ENCODE measurements at places on chromosomes 2 and 18.

GRCh38 chr2:238855299-238855698 is 7.4 kb downstream of the TWIST2 start:
- DNase-seq = no peak

DNA sequence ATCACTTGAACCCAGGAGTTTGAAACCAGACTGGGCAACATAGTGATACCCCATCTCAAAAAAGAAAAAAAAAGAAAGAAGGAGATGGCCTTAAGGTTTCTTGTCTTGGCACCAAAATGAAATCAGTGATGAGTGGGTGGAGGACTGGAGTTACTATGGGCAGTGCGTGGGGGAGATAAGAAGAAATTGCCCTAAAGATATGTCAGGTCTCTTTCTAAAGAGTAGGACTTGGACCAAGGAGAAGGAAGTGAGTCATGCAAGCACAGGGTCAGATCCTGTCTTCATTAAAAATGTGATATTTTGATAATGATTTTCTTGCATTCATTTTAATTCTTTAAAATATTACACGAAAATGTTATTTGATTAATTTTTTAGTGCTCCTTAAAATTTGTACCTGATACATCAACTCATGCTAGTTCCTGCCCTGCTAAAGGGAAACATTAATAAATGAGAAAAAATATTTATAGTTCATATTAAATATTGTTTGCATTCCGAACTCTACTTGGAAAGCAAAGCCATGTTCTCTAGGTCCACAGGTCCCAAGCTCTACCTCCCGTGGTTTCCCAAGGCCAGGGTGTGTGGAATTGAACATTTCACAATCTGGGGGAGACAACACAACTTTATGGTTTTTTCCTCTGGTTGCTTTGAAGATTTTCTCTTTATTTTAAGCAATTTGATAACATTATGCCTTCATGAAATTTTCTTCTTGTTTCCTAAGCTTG is 62.6 kb upstream of the CTLA4 start:
- no peak for DNase-seq

- DNase-seq = no peak
Observed at GRCh38 chr2:174177316-174177890, 70.9 kb downstream of the OLA1 start.

DNA sequence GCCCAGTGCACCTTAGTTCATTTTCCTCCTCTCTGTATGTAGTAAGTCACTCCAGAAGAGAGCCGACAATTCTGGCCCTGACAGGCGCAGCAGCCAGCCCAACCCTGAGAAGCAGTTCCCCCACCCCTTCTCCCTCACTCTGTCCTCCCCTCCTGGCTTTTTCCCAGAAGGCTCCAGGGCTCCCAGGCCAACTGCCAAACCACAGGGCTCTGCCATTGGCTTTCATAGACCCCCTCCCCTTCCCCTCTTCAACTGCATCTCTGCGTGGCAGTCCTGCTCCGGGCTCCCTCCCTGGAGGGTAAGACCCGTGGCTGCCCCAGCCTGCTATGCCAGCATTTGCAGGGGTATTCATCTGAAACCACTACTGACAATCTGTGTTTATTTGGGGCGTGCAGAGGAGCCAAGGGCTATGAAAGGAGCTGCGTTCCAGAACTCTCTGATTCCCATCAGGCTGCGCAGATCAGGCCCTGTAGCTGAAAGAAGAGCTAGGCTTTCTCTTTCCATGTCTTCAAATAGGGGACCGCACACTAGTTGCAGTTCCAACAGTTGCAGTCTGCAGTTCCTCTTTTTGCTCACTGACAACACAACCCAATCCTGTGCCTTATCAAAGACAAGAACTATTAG is 388.6 kb upstream of the TNP1 start:
- no peak for DNase-seq

DNA sequence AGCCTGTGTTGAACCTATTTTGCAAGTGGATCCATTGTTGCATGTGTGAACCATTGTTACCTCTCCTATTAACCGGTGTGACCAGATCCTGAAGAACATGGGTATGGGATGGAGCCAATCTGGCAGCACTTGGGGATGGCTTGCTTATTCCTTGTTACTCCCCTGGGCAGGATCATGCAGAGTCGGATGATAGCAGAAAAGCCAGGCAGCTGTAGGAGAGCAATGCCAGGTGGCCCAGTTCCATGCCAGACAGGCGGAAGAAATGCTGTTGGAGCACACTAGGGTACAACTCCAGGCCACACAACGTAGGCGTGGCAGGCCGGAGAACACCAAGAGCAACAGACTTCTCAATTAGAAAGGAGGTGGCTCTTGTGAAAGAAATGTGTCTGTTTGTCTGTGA is 16.3 kb upstream of the MYO1B start:
- no peak for DNase-seq
